Suprapubic skin (tissue), 4 donors: ENCODE measurements at places on chromosomes 5 and 9.

- DNase-seq, result no peak
Measured at GRCh38 chr9:105281926-105282325, 37.5 kb downstream of the SLC44A1 start.

DNA sequence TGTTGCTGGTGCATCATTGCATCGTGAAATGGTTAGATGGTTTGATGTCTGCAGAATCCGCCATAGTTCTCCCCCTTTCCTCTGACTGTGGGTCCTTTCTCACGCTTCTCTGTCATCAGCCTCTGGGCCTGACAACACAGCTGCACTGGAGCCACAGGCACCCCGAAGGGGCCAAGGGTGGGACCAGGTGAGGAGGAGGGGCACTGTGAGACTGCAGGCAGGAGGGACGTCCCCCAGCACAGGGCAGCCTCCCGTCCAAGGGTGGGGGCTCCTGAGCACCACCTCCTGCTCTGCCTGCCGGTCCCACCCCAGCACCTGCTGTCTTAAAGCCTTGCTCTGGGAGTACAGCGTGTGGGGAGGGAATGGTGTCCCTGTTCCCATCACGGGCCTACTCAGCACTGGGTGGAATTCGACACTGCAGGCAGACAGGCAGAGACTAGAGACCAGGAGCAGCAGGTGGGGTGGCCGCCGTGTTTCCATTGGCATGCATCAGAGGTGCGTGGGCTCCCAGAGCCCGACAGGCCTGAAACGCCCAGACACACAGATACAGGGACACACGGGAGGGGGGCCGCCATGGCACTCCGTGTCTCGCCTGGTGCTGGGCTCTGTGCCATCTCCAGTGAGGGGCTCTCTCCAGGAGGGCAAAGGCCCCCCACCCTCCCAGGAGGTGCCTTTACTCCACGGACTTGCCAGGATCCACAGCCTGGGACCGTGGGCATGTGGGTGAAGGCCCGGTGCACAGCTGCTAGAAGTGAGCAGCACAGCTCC lies 15.0 kb downstream of the CACNA1B start:
- no peak for DNase-seq

GRCh38 chr5:172769616-172770373 lies 1.2 kb downstream of the DUSP1 start:
- DNase-seq, result peak; percentile 65

- DNase-seq, result no peak
Measured at GRCh38 chr9:109708451-109708945, 71.5 kb upstream of the PALM2AKAP2 start.

DNA sequence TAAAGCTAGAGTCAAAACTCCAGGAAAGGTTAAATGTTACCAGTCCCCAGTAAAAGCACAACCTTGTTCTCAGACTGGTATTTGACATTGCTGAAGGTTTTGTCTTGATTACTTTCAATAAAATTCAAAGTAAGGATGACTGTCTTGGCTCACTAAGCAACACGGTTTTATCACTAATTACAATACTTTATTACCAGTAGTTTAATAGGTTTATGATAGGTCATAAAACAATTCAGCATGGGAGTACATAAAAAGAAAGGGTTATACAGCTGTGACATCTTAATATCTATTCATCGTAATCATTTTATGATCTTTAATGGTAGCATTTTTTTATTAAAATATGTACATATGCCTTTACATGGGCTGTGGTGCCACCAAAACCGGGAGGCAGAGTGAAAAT lies 370.7 kb upstream of the IRX2 start:
- no peak for DNase-seq

DNA sequence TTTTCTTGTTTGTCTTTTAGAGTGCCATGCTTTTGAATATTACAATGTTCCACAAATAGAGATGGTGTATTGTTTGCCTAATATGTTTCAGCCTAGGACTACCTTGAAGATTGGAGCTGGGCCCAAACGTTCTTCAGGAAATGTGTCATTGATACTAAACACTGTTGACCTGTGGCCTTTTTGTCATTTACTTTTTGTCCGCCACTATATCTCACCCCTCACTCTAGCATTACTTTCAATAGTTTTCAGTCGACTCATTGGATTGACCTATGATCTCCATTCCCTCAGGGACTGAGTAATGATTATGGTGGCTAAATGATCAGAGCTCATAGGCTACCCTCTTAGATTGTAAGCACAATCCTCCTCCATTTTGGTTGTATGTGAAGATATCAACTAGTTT lies 115.8 kb downstream of the NUDT12 start:
- no peak for DNase-seq

GRCh38 chr5:127076315-127077129 lies 3.2 kb upstream of the C5orf63 start:
- DNase-seq, result no peak

GRCh38 chr9:96599298-96599697 lies 20.3 kb downstream of the CDC14B start:
- DNase-seq, result no peak
